ENCODE measurements at places on chromosomes 3 and 15.

DNA sequence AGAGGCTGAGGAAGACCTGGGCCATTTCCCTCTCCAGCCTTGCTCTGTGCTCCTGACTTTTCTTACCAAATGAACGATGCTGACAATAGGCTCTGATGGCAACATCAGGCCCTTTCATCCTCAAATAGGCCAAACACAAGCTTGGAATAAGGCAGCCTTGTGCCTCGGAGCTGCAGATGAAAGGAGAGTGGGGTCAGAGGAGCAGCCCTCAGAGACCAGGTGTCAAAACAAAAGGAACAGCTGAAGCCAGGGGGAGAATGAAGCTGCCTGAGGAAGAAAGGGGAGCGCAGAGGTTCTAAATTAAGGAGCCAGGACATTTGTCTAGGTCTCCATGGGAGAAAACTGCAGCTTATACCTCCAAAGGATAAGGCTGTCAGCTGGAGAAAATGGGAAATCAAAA, 5.1 kb downstream of the BFSP2 start:
- no peak for DNase-seq

DNA sequence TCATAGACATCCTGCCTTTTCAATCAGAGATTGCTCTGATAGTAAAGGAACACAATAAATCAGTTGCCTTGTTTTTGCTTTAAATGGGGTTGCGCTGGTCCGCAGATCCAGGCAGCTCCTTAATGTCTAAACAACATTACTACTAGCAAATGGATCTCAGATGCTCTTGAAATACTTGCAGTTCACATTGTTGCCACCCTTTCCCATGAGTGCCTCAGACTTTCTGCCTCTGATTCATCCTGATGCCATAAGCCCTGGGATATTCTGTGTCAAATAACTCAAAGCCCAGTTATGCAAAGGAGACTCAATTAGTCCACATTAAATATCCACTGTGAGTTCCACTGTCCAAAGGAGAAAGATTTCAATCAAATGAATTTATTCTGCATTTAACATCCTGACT, 196.7 kb downstream of the PLCH1 start:
- no peak for DNase-seq

- no peak for DNase-seq
These were observed 15.2 kb downstream of the ABCC5 start for GRCh38 chr3:184002469-184002868.

GRCh38 chr3:168802766-168803165, 707.0 kb upstream of the GOLIM4 start:
- DNase-seq: no peak

GRCh38 chr3:4139462-4140140, 163.6 kb upstream of the SETMAR start:
- DNase-seq: no peak

DNA sequence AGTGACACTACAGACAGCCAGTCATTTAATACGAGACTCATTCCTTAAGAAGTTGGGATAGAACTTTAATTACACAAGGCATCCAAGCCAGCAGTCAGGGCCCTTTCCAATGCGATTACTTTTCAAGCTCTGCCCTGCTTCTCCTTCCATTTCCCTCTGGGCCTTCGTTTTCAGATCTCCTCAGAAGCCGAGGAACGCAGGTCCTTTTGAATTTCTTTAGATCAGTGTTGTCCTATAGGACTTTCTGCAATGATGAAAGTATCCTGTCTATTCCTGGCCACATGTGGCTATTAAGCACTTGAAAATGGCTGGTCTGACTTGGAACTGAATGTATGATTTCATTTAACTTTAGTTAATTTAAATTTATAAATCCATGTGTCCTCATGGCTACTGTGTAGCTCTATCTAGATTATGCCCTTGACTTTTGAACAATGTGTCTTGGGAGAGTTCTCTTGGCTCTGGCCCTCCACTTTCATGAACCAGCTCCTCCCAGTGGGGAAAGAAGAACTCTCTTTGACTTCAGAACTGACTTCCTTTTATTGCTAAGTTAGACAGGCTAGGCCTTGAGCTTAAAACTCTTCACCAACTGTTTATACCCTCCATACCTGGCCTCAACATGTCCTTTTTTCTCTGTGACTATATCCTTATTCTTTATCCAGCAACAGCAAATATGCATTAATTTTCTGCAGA, 22.6 kb downstream of the TGFBR2 start:
- DNase-seq: no peak

DNA sequence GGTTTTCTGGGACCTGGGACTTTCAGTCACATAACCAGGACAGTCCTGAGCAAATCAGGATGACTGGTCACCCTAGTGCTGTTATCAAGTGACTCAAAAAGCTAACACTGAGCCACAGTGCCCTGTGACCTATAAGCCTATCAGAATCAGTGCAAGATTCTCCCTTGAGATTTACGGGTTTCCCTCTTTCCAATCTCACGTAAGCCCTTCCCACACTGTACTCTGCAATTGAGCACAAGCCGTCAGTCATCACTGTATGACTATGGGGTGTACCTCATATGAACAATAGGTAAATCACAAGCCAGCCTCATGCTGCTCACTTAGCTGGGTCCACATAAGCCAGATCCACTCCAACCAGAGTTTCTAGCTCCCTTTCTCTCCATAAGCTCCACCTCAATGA, 21.0 kb upstream of the CLDN18 start:
- no peak for DNase-seq

DNA sequence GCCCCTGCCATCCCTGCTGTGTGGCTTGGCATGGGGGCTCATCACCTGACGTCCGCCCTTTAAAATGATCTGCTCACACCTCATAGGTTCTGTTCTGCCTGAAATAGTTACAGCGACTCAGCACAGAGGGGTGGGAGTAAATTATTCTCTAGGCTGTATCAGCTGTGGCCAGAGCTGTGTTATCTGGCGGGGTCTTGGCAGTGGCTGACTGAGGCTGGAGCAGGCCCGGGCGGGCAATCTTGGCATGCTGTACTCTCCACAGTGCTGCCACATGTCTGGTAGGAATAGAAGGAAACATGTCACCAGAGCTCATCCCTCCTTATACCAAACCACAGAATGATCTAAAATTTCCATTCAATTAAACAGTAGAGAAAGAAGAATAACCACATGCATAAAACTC, 499.9 kb upstream of the LMCD1 start:
- DNase-seq: no peak

GRCh38 chr3:152209060-152209459, 59.7 kb upstream of the MBNL1 start:
- DNase-seq: no peak

GRCh38 chr15:73753250-73754130, at the start of gene INSYN1:
TSS of gene INSYN1 (minus strand) at chr15:73753351. CDS start at chr15:73751130, 2,221 bp downstream.
- no peak for DNase-seq

DNA sequence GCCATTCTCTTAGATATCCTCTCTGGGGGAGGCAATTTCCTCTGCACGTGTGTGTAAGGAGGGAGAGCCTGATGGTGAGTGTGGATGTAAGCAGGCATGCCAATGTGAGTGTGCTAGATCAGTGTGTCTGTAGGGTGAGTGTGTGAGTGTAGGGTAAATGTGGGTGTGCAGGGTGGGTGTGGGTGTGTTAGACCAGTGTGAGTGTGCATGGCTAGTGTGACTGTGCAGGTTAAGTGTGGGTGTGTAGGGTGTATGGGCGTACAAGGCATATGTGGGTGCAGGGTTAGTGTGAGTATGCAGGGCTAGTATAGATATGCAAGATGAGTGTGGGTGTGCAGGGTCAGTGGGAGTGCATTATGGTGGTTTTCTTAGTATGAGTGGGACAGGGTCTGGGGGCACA, 48.4 kb downstream of the ATP2B2 start:
- DNase-seq: no peak

DNA sequence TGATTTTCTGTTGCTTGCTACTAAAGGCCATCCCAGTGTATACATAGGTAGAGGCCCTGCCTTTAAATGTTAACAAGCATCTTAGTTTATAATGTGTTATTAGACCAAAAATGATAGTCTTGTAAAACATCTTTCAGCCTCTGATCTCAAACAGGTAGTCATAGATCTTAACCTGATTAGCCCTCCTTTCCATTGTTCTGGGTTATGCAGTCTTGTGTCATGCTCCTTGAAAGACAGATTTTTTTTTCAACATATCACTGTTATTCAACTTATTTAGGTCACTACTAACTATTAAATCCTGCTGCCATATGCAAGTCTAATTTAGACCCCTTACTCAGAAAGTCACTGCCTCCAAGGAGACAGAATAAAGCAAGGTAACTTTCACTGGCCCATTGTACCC, 19.1 kb upstream of the CLDN16 start:
- no peak for DNase-seq

- no peak for DNase-seq
These were observed 922 bp downstream of the IL17RC start for GRCh38 chr3:9917820-9918219.

DNA sequence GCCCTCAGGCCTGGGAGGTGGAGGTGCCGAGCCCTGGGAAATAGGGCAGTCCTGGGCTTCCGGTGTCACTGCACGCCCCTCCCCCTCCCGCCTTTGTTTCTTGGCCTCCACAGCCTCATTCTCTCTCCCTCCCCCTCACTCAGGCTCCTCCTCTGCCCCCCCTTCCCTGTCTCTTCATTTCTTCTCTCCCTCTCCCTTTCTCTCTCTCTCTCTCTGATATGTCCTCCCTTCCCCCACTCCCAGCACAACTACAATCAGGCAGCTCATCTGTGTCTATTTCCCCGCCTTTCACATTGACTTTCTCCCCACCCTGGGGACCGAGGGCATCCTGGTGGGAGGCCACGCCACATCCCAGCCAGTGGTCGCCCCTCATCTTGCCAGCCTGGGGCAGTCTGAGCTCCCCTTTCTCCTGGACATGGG, 40.2 kb downstream of the IDH2 start:
- no peak for DNase-seq

DNA sequence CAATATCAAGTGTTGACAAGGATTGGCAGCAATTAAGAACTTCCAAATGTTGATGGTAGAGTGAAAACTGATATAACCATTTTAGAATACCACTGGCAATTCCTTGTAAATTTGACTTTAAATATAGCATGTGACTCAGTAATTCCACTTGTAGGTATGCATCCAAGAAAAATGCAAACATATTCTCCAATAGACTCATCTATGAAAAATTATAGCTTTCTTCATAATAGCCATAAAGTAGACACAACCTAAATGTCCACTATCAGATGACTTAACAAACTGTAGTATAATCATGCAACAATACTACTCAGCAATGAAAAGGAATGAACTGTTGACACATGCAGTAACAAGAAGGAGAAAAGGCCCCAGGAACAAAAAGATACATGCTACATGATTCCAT, 988.1 kb downstream of the FHIT start:
- DNase-seq: no peak

DNA sequence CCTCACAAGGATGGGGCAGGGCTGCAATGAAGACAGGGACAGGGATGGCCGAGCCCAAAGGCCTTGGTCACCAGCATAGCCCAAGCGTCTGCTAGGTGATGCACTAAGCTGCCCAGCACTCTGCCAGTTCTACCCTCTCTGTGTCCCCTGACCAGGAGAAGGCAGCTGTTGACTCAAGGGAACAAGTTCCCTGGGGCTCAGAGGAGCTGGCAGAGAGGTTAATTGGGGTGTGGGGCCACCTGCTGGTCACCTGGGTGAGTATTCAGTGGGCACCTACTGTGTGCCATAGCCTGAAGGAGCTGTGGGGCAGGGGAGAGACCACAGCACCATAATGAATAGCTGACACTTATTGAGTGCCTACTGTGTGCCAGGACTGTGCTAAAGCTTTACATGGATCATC, 22.0 kb upstream of the DOCK3 start:
- no peak for DNase-seq

GRCh38 chr3:101867511-101867910, 18.2 kb downstream of the NFKBIZ start:
- DNase-seq: no peak

DNA sequence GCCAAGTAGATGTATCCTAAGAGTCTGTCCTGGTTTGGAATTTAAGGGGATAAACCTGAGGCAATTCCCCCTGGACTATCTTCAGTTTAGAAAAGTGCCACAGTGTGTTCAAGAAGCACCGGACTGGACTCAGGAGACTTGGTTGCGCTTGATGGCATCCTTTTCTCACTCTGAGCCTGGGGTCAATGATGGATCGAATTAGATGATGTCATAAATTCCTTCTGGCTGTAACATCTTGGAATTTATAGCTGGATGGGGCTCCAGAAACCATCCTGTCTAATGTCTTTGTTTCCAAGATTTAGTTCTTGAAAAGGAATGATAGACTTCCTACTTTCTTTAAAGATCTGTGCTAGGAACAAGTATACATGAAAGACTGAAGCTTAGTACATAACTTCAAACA, 280.6 kb downstream of the LPP start:
- DNase-seq: no peak

Data from NCI-H1092 (cell line).